ENCODE measurements at places on chromosomes 2 and 18. TPM values are rescaled to one million over a fixed set of nuclear protein-coding genes. Genes with fewer than 3 reads are reported as not detected.
A peak's percentile ranks its signal among the peaks of the same experiment; 100 is the strongest.

SERPINB8 gene
- total RNA-seq, result 13.8 TPM

GRCh38 chr2:148981324-148981723 is 57.2 kb upstream of the LYPD6B start:
- DNase-seq, result no peak

GRCh38 chr18:79770826-79771225 is 26.9 kb upstream of the KCNG2 start:
- DNase-seq, result no peak

DNA sequence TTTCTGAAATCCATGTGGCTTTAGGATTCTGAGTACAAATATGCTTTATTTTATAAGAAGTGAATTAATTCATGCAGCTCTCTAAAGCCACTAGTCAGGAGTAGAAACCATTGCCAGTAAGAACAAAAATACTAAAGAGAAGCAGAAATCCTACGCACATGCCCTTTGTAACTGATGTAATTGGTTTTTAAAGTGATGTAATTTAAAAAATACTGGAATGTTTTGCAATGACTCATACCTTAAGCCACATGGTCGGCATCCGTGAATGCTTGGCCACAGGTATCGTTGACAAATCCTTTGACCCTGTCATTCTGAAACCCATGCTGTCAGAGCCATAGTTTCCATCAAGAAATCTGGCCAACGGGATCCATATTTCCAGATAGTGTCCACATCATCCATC is 213.3 kb downstream of the ACKR3 start:
- no peak for DNase-seq

FRZB gene
- not detected for total RNA-seq

GRCh38 chr2:100560216-100560830 is 2.5 kb upstream of the PDCL3 start:
- no peak for DNase-seq

COLEC11 gene
- total RNA-seq, result not detected

AQP12B gene
- not detected for total RNA-seq

GRCh38 chr18:5842653-5843052 is 52.7 kb downstream of the TMEM200C start:
- DNase-seq, result no peak

VWA3B gene
- not detected for total RNA-seq

DNA sequence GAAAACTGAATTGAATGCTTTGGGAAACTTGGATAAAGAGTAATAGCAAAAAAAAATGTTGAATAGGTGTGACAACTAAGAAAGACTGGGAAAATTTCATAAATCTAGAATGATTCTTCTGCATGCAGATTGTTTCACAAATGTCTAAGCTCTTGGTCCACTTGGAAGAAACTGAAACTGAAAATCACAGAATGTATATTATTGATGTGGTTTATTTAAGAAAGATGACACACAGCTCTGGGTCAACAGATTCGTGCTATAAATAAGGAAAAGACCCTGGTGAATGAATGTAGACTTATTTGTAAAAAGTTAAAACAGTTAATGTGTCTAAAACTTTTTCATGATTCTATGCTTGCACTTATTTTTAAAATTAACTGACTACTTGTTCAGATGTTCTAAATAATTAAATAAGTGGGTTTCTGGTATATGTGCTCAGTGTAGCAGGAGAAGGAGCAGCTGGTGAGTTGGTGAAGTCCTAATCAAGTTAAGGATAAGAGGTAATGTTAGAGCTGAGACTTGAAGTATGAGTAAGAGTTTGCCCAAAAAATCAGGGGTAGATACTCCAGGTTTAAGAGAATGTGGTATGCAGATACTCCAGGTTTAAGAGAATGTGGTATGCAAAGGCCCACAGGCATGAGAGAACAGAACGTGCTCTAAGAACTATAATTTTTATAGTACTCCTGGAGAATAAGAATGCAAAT is 24.5 kb downstream of the UGP2 start:
- DNase-seq, result peak; percentile 24

DNA sequence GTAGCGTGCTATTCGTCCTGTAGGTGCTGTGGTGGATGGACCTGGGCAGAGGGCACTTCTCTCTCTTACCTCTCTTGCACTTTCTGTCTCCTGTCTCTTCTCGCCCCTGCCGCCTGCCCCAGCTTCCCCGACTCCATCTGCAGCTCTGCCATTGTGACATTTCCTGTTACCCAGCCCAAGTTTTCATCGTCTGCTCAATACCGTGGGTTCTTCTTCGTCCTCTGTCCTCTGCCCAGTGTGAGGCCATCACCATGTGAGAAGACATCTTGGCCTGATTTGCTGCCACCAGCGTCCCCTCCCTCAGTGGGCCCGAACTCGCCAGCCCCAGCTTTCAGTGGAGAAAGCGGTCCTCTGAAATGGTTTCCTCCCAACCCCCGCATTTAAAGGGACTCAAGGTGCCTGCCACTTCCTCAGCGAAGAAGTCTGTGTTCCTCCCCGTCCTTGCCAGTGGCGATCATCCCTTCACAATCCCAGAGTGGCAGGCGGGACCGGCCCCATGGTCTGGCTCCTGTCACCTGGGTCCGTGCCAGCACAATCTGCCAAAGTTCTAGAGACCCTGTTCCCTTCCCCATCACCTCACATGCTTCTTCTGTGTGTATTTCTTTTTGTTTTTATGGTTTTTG is 18.0 kb downstream of the TGOLN2 start:
- DNase-seq, result no peak

All from CD4-positive, alpha-beta memory T cell (primary cell).